ENCODE measurements at places on chromosomes 16 and 17.

- no peak for DNase-seq
Measured at GRCh38 chr17:45991341-45991740, 7.7 kb upstream of the STH start.

- DNase-seq, result no peak
Measured at GRCh38 chr16:52906281-52906680, 146.4 kb downstream of the CHD9NB start.

DNA sequence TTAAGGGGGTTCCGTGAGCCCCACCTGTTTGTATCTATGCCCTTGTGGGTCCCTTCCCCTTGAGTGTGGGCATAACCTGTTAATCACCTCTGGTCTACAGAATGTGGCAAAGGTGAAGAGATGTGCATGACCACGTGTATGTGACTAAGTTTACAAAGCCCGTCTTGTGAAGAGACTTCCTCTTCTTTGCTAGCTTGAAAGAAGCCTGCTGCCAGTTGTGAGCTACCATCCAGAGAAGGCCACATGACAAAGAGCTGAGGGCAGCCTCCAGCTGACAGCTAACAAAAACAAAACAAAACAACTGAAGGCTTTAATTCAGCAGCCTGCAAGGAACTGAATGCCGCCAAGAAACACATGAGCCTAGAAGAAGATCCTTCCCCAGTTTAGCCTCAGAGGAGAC, 112.0 kb downstream of the AXIN2 start:
- no peak for DNase-seq

GRCh38 chr16:31568577-31569359, 41.1 kb downstream of the AHSP start:
- peak; percentile 32 for DNase-seq

- DNase-seq, result no peak
Measured at GRCh38 chr17:57735707-57736106, 9.4 kb downstream of the CCDC182 start.

Measured in activated naive CD8-positive, alpha-beta T cell treated with anti-CD3 and anti-CD28 coated beads, Interleukin-2, amount 10 ng/mL, durations not matched to agents 7 days and 5 days (primary cell).